ENCODE measurements at places on chromosomes 7 and 10. TPM values are rescaled to one million over a fixed set of nuclear protein-coding genes. Genes with fewer than 3 reads are reported as not detected.

GRCh38 chr7:73891178-73891885, 30.4 kb downstream of the TMEM270 start:
- no peak for DNase-seq

DNA sequence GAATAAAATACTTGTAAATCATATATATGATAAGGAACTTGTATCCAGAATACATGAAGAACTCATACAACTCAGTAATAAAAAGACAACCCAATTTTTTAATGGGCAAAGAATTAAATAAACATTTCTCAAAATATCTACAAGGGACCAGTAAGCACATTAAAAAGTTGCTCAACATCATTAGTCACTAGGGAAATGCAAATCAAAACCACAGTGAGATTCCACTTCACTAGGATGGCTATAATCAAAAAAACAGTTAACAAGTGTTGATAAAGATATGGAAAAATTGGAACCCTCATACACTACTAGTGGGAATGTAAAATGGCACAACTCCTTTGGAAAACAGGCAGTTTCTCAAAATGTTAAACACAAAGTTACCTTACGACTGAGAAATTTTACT, 40.3 kb upstream of the YAE1 start:
- DNase-seq = no peak

DNA sequence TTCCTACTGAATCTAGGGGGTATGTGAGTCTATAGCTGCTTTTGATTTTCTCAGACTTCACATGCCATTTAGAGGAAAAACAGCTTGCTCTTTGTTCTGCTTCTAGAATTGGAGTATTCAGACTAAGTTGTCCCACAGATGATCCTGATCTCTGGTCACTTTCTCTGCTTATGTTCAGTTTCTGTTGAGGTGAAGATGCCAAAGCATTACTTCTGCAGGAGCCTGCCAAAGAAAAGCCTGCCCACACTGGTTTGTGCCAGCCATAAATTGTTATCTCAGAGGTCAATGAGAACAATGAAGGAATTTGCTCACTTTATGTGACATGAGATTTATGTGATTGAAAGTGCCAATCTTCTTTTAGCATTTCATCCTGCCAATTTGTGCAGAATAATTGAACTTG, 163.6 kb downstream of the CDK14 start:
- no peak for DNase-seq

DNA sequence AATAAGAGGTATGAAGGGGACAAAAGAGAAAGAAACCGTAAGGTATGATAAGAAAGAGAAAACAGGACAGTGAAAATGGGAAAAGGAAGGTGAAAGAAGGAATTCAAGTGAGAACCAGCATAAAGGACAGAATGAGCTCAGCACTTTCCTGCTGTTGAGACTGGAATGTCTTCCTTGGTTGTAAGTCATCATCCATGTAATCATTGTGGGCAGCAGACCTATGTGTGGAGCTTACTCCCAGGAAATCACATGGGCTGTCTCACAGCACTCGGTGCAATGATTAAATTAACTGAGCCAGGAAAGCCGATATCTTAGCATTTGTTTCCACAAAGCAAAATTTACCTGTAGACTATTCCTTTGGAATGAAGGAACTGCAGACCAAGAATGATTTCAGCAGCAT, 118.1 kb downstream of the PRKCQ start:
- no peak for DNase-seq

- no peak for DNase-seq
Measured at GRCh38 chr10:88082391-88082790, 219.0 kb downstream of the PTEN start.

DNA sequence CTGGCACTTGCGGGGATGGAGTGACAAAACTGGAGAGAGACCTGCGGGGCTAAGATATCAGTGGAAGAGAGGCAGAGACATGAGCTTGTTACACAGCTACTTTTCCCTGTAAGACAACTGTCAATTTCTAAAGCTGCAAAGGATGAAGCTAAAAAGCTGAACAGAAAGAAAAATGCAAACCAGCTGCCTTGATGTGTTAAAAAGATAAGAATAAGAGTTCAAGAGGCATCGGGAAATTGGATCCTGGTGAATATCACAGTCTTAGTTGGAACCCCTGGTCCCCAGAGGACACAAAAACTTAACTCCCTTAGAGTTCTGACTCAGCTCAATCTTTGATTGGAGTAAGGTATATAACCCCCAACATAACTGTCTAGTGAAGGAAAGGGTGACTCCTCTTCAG, 38.8 kb downstream of the VPS41 start:
- no peak for DNase-seq

DNA sequence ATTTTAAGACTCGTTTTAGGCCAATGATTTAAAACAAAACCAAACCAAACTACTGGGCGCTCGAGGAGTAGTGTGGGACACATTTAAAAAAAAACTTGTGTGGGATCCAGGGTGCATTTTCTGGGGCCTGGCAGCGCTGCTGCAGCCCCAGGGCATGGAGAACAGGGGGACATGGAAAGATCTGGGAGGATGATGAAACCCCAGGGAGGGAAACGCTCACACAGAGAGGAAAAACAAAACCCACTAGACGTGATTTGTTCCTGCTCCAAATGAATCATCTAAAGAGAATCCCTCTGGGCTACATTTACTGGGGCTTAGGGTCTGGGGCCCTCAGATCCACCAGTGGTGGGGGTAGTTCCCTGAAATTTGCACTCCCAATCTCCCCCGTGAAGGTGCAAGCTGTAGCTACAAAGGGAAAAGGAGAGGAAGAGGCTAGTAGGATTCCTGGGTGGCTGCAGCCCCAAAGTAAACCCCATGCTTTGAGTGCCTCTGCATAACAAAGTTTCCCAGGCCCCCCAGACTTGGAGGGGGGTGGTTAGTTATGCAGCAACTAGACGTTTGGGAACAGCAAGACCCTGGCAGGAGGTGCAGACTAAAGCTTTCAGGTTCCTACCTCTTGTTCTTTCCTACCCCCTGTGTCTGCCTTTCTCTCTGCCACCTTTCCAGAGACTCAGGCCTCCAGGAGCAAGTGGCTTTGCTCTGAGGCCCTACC, 14.5 kb upstream of the HOXA13 start:
- DNase-seq = no peak

Gene TMEM236
- 0.05 TPM for total RNA-seq
